Activated CD4-positive, alpha-beta T cell treated with anti-CD3 and anti-CD28 coated beads, Interleukin-2, amount 10 ng/mL, durations not matched to agents 7 days and 5 days (primary cell): ENCODE measurements at places on chromosomes 3 and 15. TPM values are rescaled to one million over a fixed set of nuclear protein-coding genes. Genes with fewer than 3 reads are reported as not detected.

DNA sequence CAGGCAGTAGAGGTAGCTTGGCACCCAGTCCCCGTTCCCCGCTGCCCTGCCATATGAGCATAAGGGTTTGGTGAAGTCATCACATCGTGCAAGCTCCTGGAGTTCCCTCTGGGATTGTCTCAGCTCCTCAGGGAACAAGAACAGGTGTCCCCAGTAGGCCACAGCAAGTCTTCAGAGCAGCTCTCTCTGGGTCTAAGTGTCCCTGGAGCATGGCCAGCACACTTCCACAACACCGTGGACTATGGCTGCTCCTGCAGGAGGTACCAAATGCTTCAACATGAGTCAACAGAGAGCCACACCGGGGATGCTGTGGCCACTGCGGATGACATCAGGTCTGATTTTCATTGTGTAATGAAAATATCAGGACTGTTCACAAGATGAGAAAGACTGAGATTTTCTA, 23.1 kb downstream of the ABHD6 start:
- DNase-seq = no peak

GRCh38 chr15:38824719-38825118, 260.1 kb upstream of the RASGRP1 start:
- DNase-seq = no peak

Gene TF
- total RNA-seq = 0.21 TPM

DNA sequence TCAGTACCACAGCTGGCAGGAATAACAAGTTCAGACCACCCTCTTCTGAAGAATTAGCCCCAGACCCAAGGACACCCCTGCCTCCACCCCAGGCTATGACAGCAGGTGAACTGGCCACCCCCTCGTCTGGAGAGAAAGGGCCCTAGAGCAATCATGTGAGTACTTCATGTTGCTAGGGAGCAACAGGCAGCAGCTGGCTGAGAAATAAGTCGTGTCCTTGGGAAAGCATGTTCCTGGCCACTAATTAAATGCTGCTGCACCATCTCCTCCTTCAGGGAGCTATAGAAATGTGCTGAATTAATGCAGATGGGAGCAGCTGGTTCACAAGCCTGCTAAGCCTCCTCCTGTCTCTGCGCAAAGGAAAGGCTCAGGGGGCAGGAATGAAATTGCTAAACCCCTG, 31.5 kb downstream of the MRPS11 start:
- no peak for DNase-seq

GRCh38 chr15:72284781-72285180, 12.4 kb upstream of the PARP6 start:
- DNase-seq = no peak

- no peak for DNase-seq
These were observed 2.2 kb downstream of the MYL3 start for GRCh38 chr3:46860810-46861604.
